ENCODE measurements at places on chromosomes 12 and 14.

GRCh38 chr14:24849471-24849870 is 200.5 kb downstream of the STXBP6 start:
- DNase-seq: no peak

DNA sequence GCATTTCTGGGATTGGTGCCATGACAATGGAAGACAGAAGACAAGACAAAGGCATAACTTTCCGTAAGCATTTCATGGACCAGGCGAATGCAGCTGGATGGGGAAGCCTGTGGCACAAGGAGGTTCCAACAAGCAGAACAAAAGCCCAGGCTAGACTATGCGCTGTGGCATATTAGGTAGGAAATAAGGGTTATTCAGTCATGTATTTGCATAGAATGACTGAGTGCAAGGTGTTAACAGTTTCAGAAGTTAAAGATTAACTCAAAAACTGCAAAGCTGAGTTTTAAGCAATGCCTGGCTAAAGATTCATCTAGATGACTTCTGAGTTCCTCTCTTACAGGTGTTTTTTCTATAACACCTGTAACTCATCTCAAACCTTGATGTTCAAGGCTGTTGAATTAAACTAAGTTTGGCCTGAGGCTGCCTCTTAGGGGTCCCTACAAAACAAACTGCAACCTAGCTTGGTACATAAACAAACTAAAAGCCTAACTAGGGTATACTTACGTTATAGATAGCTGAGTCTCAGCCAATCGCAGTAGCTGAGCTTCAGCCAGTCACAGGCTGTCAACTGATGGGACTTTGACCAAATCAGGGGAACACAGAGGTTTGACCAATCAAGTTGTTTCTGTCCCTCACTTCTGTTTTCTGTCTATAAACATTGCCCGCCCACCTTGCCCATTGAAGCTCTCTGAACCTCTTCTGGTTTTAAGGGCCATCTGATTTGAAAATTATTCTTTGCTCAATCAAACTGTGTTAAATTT is 52.2 kb upstream of the PLBD1 start:
- DNase-seq: no peak

- DNase-seq: no peak
These were observed 367 bp downstream of the GALNT16 start for GRCh38 chr14:69260190-69260860.

DNA sequence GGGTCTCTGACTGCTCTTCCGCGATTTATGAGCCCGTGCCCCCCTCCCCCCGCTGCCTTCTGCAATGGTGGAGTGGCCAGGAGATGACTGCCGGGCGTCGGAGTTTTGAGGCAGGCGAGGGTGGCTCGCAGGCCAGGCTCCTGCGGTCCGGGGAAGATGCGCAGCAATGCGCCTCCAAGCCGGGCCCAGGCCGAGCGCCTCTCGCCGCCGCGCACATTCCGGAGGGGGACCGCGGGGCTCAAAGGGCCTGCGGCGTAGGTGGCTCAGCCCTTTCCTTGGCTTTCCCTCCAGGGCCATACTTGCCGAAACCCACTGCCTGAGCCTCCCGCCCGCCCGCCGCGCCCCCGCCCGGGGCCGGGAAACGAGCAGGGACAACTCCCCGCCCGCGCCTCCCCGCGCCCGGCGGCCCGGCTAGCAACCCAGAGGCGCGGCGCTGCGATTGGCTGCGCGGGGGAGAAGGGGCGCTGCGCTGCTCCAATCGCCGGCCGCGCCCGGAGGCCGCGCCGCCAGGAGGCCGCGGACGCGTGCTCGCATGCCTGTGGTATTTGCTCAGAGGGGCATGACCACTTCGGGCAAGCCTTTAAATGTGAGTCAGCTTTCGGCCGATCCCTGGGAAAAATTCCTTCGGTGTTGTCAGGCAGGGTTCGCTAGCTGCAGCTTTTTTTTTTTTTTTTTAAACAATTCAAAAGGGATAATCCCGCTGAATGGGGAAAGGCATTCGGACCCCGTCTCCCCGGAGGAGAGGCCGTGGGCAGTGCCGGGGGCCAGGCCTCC is 157.9 kb upstream of the PARP11 start:
- DNase-seq: peak; percentile 82

DNA sequence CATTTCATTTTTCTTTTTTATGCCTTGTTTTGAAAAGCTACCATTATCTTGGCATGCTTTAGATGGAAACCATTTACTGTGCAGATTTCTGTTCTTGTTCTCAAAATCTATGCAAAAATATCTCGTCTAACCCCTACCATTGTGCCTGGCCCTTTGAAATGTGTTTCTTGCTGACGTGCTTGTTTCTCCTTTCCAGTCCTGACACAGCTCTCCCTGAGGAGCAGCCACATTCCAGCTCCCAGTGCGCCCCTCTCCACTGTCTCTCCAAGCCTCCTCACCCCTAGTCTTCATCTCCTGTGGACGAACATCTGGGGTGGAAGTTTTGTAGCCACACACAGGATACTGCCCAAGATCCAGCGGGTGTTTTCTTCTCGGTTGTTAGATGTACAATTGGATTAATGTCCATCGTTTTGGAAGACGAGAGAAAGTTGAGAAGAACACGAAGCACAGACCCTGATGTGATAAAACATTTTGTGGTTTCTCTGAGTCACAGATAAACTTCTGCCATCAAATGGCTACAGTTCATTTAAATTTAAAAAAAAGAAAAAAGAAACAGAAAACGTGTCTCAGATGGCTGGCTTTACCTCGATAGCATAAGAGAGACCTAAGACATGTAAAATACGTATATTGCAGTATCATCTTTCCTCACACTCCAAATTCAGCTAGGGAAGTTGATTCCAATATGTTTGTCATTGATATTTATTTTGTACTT is 21.9 kb upstream of the FGD4 start:
- DNase-seq: no peak

DNA sequence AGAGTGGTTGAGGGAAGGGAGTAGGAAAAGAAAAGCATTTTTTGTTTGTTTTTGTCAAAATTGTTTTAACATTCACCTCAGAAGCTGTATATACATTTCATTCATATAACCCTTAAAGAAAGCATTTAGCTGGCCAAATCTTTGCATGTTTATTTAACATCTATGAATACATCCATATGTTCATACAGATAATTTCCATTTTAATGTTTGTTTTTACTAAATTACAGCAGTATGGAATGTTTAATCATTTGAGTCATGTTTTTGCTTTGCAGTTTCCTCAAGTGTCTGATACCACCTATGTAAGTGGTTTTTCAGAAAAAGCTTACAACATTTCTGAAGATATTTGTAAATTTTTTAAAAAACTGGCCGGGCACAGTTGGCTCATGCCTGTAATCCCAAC is 84.3 kb upstream of the ATF1 start:
- DNase-seq: no peak

- no peak for DNase-seq
These were observed 369.6 kb downstream of the DPF3 start for GRCh38 chr14:72524295-72524629.

DNA sequence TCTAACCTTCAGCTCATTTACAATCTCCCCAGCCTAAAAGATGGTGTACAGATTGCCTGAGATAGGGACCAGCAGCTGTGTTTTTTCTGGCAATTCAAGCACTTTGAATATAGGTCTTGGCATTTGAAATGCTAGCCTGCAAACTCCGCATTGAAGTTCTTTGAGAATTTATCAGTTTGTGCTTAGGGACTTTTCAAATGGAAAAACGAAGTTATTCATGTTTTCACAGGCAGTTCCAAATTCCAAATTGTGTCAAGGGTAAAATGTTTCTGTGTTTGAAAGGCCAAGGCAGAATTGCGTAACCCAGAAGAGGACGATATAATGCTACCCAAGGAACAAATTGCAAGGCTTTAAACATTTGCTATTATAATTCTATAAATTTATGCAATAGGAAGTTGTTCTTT is 168.9 kb upstream of the RASSF8 start:
- no peak for DNase-seq

- no peak for DNase-seq
These were observed 13.9 kb downstream of the COPZ1 start for GRCh38 chr12:54338698-54339296.

DNA sequence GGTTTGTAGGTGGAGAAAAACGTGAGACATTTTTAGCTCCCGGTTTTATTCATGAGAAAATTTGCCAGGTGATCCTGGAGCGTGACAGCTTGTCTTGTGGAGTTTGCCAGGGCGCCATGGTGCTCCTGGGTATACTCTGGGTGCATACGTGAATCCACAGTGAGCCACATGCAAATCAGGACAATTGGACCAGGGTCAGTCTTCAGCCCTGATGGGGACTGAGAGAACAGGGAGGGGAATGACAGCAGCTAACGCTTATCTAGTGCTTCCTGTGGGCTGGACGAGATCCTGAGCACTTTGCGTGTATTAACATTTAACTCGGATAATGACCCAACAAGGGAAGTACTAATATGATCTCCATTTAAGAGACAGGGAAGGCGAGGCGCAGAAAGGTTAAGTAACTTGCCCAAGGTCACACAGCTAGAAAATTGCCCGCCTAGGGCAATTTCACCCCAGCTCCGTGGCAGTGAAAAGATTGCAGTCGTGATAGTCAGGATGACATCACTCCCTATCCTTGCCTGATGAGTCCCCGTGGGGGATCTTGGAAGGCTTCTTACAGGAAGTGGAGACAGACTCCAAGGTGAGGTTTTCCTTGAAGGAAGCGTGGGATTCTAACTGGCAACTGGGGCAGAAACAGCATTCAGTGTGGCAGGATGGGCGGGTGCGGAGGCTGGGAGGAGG is 118.4 kb upstream of the NCOR2 start:
- no peak for DNase-seq

- no peak for DNase-seq
These were observed 28.0 kb upstream of the GARIN6 start for GRCh38 chr12:99619389-99620158.

DNA sequence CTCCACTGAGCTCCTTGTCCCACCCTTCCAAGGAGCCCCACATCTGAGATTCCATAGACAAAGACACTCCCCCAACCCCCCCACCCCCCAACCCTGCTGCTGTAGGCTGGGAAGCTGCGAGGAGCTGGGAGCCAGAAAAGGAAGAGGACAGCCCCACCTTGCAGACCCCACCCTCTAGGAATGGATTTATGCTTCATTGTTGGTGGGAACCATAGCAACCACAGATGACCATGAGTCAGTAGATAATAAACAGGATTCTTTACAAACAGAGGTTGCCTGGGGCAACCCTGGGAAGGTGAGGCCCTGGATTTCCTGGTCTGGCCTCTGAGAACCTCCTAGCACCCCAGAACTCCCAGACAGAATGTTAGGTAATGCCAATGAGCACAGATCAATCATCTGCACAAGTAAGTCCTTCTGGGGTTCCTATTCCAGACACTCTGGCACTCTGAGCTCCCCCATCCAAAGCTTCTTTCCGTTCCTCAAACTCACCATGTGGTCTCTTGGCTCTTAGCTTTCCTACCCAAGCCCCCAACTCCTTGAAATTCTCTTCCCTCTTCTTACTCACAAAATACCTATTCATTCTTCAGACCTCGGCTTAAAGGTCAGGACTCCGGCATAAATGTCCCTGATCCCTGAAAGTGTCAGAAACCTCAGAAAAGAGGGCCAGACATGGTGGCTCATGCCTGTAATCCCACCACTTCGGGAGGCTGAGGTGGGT is 15.2 kb upstream of the PLEKHG6 start:
- DNase-seq: no peak

DNA sequence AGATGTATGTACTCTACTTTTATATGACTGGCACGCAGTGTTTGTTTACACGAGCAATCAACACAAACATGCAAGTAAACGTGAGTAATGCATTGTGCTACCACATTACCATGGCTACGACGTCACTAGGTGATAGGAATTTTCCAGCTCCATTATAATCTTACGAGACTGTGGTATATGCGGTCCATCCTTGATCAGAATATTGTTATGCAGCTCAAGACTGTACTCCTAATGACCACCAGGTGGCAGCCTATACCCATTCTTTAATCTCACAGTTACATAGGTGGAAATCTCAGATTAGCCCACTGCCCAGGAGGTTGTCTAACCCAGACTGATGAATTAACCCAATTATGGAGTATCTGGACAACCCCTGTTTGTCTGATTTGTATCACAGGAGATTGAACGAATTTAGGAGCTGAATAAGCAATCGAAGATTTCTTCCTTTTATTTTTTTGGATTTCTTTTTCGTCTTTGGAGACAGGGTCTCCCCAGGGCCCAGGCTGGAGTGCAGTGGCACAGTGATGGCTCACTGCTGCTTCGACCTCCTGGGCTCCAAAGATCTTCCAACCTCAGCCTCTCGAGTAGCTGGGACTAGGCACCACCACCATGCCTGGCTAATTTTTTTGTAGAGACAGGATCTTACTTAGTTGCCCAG is 8.7 kb upstream of the TESPA1 start:
- peak; percentile 44 for DNase-seq

DNA sequence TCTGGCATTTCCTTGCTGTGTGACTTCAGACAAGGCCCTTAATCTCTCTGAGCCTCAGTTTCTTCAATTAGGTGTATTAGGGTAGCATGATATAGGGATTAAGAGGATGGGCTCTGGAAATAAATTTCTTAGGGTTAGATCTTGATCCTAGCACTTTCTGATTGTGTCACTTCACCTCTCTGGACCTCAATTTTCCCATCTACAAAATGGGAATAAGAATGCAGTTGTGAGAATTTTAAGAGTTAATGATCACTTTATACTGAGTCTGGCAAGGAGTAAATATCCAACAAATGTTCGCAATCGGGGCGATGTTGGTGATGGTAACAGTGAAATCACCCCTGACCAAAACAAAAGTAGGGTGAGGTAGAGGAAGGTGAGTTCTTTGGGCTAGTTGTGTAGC is 4.0 kb downstream of the RPH3A start:
- no peak for DNase-seq

DNA sequence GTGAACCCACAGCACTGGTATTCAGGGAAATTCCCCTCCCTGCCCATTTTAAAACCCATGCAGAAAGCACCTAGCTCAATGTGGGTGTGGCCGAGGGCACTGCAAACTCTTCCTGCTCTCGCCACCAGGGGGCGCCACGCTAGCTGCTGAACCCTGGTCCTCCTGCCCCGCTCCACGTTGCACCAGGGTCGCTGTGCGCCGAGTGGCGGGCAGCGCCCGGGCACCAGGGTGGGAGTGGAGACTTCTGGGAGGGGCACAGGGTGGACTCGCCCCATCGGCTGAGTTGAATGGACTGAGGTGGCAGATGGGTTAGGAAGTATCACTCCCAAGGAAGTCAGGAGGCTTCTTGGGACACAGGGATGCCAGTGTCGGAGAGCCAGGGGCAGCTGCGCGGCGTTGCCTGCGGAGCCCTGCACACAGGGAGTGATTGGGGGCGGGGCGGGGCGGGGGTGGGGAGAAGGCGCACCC is 48.1 kb upstream of the BCL11B start:
- no peak for DNase-seq

DNA sequence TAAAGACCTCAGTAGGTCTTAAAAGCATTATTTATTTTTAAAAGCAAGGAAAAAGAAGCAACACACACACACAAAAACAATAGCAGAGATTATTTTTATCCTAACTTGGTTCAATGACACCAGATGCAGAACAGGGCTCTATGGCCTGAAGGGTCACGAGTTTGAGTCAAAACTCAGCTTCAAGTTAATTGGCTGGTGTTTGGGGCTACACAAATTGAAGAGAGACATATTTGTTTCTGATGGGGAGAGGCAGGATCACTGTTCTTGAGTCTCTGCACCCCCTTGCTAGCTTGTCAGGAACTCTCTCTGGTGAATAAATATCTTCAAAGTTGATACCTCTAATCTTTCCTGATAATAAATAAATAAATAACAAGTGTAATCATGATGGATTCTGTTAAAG is 466.1 kb downstream of the PRKD1 start:
- DNase-seq: no peak

Measured in left renal pelvis (tissue), 4 donors.